Cortex of kidney (tissue), 1 donor: ENCODE measurements at places on chromosomes 3 and 15.

GRCh38 chr3:62653796-62654195 is 221.4 kb downstream of the CADPS start:
- DNase-seq, result no peak

DNA sequence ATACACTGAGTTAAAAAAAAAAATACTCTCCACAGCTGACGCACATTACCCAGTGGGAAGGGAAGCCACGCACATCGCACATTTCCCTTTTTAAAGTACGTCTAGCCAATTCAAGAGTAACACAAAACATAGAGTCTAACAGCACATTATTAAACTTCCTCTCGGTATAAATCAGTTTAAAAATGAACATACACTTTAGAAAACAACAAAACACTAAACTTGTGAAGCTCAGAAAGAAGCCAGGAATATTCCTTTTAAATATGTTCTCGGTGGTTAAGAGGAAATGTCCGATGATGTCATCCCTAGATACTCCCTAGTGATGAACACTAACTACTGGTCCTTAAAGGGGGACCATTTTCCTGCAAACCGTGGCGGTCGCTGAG is 721 bp downstream of the MYEF2 start:
- no peak for DNase-seq

GRCh38 chr3:171811913-171812335 is 1.6 kb upstream of the PLD1 start:
- no peak for DNase-seq

- no peak for DNase-seq
These were observed 340.9 kb upstream of the TPRG1 start for GRCh38 chr3:188830893-188831292.

- DNase-seq, result no peak
These were observed 14.2 kb upstream of the MAPK6 start for GRCh38 chr15:52004806-52005205.

DNA sequence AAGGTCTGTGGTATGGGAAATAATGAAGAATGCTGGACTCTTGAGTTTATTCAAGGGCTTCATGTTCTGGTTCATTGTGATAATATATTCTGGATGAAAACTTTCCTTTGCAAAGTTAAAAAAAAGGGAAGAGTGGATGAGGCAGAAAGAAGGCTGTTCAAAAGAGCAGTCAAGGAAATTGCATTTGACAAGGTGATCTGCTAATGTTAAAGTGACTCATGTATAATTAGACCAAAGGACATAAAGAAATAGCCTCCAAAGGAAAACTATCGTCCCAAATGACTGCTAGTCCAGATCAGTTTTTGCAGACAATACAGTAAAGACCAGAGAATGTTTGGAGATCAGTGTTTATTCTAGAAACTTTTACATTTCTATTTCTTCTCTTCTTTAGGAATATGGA is 9.8 kb downstream of the TMEM108 start:
- DNase-seq, result no peak

GRCh38 chr15:67024998-67025368 is 40.4 kb upstream of the SMAD3 start:
- no peak for DNase-seq

DNA sequence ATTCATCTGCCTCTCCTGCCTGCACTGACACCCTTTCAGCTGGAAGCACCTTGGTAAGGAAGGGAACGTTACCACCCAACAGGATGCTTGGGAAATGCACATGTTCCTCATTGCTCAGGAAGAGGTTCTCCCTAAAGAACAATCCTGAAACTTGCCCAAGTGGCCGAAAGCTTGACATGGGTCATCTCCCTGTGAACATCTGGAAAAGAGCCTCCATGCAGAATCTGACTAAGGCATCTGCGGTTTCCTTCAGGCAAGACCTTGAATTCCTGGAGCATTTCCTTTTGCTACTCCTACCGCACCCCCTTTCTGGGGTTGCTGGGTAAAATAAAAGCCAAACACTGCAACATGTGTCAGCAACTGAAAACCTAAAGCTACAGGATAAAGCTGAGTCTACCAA is 68.7 kb upstream of the SNRK start:
- DNase-seq, result no peak

DNA sequence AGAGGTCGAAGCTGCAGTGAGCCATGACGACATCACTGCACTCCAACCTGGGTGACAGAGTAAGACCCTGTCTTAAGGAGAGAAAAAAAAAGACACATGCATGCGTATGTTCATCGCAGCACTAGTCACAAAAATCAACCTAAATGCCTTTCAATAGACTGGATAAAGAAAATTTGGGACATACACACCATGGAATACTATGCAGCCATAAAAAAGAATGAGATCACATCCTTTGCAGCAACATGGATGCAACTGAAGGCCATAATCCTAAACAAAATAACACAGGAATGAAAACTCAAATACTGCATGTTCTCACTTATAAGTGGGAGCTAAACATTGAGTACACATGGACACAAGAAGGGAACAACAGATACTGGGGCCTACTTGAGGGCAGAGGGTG is 53.1 kb downstream of the FSIP1 start:
- DNase-seq, result no peak

GRCh38 chr3:12556314-12556689 is 585 bp upstream of the MKRN2 start:
- DNase-seq, result no peak

- no peak for DNase-seq
These were observed 4.8 kb upstream of the CCDC174 start for GRCh38 chr3:14646589-14647413.
